ENCODE measurements at places on chromosomes 5 and 9.
A peak's percentile ranks its signal among the peaks of the same experiment; 100 is the strongest.

- peak; percentile 74 for DNase-seq
Measured at GRCh38 chr5:115838885-115839518, 2.4 kb downstream of the ATG12 start.

DNA sequence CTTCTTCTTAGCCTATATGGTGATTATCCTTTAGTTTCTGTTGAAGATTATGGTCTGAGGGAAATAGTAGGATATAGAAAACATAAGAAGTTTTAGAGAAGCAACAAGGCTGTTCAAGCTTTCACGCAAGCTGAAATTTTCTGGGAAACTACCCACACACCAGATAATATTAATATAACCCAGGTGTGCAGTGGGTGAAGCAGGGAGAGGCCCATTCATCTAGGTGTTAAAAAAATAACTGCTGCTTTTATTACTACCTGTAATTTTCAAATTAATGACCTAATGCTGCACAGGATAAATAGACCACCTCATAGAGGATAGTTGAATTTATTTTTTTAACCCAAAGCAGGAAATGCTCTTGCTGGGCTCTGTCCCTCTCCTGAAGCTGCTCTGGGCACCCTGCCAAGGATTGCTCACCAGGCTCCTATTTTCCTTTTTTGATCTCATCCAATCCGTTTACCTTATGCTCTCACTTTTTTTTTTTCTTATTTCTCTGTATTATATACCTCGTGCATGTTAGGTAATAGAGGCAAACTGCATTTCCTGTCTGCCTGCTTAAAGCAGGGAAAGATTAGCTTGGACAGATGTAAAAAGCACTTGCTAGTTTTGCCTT lies 124.3 kb upstream of the SLC12A2 start:
- DNase-seq: no peak

DNA sequence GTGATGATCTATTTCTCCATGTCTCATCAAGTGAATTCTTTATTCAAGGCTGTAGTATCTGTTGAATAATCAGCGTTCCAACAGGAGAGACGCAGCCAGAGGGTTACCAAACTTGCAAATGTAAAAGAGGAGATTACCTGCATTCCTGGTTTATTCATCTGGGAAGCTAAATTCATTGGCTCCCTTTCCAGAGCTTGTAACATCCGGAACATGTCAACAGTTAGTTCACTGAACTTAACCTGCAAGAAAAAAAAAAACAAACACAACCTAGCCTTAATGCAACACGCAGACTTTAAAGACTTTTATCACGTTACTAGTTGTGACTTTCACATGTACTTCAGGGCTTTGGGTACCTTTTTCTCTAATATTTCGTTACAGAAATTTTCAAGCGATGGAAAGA lies 62.4 kb upstream of the GOLGA1 start:
- no peak for DNase-seq

DNA sequence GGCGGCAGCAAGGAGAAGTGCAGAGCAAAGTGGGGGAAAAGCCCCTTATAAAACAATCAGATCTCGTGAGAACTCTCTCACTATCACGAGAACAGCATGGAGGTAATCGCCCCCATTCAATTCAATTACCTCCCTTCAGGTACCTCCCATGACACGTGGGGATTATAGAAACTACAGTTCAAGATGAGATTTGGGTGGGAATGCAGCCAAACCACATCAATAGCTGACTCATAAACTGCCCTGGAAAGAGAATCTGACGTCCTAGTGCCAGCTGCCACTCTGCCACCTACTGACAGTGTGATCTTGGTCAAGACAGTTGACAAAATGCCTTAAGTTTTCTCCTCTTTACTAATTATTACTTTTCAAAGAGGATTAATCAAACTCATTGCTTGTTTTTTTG lies 128.3 kb downstream of the GPBP1 start:
- peak; percentile 34 for DNase-seq

GRCh38 chr9:34334337-34334824 lies 5.0 kb downstream of the NUDT2 start:
- DNase-seq: no peak

DNA sequence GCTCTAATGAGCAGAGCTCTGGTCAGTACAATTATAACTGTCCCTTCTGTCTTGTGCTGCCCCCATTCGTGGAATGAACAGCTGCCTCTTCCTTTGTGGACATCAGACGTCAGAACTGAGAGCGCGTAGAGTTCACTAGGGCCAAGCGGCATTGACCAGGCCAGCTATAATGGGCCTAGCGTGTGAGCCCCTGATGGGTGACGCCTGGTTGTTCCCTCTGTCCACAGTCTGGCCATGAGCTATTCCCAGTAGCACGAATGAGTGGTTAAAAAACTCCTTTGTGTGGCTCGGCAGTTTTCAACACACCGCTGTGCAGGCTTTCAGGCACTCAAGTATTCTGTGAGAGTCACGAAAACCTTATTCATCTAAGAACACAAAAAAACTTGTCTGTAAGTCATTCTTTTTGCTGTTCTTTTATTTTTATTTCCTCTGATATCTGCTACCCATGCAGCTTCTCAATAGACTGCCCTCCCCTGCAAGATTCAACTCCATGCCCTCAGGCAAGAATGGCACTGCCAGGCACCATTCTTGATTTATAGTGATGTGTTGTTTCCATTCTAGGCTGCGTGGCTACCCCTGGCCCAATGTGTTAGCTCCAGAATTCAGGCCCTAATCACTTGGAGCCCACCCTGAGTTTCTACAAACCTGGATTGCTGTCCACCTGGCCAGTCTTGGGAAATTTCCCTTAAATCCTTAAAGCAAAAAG lies 52.5 kb downstream of the ANKDD1B start:
- no peak for DNase-seq

- DNase-seq: no peak
Measured at GRCh38 chr5:125484272-125484741, 737.9 kb upstream of the ZNF608 start.

GRCh38 chr5:180670586-180671359 lies 21.4 kb upstream of the FLT4 start:
- peak; percentile 82 for DNase-seq

DNA sequence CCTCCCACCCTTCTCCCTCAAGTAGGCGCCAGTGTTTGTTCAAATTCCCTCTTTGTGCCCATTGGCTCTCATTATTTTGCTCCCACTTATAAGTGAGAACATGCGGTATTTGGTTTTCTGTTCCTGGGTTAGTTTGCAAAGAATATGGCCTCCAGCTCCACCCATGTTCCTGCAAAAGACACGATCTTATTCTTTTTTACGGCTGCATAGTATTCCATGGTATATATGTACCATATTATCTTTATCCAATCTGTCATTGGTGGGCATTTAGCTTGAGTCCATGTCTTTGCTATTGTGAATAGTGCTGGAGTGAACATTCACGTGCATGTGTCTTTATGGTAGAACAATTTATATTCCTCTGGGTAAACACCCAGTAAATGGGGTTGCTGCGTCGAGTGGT lies 63.0 kb upstream of the OTULINL start:
- DNase-seq: no peak

DNA sequence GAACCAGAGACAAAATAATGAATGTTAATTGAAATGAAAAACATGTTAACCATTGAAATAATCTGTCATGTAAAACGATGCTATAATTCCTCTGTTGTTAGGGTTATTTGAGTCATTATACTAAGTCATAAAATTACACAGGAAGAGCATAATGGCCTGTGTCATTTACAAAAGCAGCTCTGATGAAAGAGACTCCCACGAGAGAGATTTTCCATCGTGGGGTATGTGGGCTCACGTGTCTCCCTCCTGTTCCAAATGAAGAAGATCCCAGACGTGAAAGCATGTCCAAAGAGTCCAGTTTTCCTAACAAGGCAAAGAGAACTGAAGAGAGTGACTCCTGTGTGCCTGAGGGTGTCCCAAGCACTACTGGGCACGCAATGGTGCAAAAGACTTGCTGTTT lies 379.8 kb downstream of the SPOCK1 start:
- DNase-seq: no peak

DNA sequence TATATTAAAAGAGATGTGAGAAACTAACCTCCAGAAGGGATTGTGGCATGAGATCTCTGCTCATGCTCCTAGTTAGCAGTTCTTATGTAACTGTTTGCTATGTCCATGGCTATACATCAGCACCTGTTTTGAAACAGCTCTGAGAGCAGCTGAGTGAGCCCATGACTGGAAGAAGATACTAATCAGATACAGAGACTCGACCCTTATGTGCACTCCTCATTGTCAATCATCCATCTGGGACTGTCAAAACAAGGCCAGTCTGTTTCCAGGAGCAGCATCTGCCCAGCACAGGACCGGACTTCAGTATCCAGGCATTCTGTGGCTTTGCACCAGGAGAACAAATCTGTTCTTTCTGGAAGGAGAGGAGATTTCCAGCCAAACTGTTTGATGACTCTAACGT lies 77.7 kb downstream of the EFNA5 start:
- no peak for DNase-seq

- no peak for DNase-seq
Measured at GRCh38 chr5:174911118-174911517, 186.7 kb downstream of the MSX2 start.

DNA sequence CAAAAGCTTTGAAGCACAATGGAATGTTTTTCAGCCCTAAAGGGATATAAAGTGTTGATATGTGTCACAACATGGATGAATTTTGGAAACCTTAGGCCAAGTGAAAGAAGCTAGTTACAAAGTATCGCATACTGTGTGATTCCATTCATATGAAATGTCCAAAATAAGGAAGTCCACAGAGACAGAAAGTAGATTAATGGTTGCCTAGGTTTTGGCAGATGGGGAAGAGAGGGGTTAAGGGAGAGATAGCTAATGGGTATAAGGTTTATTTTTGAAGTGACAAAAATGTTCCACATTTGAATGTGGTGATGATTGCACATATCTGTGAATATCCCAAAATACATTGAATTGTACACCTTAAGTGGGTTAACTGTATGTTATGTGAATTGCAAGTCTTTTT lies 57.5 kb upstream of the MCCC2 start:
- DNase-seq: peak; percentile 2

DNA sequence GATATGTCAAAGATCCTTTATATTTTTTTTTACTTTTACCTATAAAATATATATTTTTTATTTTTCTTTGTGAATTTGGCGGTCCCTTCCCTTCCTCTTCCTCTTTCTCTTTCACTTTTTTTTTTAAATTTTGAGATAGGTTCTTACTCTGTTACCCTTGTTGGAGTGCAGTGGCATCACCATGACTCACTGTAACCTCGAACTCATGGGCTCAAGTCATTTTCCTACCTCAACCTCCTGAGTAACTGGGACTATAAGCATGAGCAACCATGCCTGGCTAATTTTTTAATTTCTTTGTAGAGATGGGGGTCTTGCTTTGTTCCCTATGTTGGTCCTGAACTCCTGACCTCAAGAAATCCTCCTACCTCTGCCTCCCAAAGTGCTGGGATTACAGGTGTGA lies 258.0 kb upstream of the CLINT1 start:
- no peak for DNase-seq

DNA sequence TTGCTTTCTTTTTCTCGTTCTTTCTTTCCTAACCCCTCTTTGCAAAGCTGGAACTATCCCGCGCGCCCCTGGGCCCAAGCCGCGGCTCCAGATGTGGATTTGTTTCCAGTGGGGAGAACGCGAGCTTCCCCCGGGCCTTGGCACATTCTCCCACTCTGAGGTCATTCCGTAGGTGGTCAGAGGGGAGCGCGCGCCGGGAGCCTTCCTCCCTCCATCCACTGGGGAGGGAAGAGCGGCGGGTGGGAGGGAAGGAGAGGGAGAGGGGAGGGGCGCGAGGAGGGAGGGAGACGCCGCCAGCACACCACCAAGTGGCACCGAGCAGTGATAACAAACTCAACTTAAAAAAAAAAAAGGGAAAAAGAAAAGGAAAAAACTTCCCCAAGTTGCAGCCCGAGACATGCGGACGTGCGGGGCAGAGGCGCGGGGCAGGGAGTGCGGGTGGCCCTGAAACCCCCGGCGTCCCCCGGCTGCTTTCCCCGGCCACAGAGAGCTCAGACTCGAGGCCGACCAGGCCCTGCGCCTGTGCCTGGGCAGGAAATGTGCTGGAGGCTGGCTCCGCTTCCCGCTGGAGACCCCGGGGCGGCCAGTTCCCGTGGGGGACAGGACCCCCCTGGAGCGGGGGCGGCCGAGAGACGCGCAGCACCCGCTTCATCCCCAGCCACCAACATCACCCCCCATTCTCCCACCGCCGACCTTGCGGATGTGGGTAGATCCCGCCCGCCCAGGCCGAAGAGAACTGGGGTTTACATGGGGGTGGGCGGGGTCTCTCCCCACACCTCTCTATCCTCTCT lies 3.1 kb downstream of the IER5L start:
- peak; percentile 53 for DNase-seq

GRCh38 chr5:85813146-85813545 lies 804.6 kb upstream of the COX7C start:
- DNase-seq: no peak

GRCh38 chr9:133785753-133786370 lies 47.7 kb upstream of the SARDH start:
- DNase-seq: no peak

- no peak for DNase-seq
Measured at GRCh38 chr9:34686231-34686630, 4.8 kb downstream of the CCL19 start.

GRCh38 chr5:35908228-35908627 lies 30.2 kb downstream of the CAPSL start:
- DNase-seq: no peak

DNA sequence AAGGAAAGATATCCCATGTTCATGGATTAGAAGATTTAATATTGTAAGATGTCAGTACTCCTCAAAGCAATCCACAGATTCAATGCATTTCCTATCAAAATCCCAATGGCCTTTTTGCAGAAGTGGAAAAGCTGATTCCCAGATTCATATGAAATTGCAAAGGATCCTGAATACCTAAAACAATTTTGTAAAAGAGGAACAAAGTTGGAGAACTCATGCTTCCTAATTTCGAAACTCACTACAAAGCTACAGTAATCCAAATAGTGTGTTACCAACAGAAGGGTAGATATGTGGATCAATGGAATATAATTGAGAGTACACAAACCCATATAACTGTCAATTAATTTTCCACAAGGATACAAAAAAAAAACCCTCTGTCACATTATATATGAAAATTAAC lies 154.3 kb upstream of the ZNF618 start:
- DNase-seq: no peak

- DNase-seq: no peak
Measured at GRCh38 chr5:142411656-142412425, 87.0 kb upstream of the SPRY4 start.

DNA sequence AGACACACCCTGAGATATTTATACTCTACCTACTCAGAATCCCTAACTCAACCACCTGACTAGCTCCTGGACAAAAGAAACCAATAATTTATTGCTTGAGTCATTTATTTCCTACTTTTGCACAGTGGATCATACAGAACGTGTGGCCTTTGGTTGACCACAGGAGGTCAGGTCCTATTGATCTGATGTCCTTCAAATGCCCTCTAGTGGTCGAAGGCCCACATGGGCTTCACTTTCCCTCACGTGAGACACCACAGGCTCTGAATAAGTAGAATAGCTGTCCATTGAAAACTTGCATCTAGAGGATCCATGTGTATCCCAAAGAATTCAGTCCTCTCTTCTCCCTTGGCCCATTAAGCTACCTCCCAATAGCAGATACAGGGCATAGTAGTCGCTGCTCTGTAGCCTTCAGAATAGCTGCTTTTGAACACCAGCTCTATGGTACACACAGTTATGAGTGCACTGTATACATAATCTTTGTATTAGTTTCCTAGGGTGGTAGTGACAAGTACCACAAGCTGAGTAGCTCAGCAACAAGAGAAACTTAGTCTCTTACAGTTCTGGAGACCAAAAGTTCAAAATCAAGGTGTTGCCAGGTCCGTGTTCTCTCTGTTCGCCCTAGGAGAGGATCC lies 177.6 kb upstream of the SMARCA2 start:
- peak; percentile 78 for DNase-seq

Measured in NB4 (cell line).